Transverse colon (tissue), 4 donors: ENCODE measurements at places on chromosomes 6 and 20. TPM values are rescaled to one million over a fixed set of nuclear protein-coding genes. Genes with fewer than 3 reads are reported as not detected.

DNA sequence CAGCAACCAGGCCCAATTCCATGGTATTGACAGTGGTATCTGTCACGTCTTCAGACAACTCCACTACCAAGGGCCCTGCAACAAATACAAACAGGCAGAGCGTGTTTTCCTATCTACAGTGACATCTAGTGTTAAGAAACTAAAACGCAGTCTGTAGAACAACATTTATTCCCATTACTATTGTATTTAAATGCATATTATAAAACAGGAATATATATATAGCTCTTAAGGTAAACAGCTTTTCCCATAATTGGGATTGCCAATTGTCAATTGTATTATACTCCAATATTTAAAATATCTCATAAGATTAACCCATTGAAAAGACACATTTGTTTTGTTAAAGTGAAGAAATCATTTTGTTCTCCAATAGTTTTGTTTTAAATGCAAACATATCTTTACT lies 97.2 kb downstream of the KIF16B start:
- H3K27me3 ChIP-seq: no peaks in the 10 kb centered on the region
- H3K4me3 ChIP-seq: no peak overlapping the region
- no peaks in the 10 kb centered on the region for H3K36me3 ChIP-seq
- DNase-seq: no peak

- no peak overlapping the region for H3K4me3 ChIP-seq
- no peaks in the 10 kb centered on the region for H3K27me3 ChIP-seq
- no peak for DNase-seq
Observed at GRCh38 chr6:128836761-128837160, 46.2 kb upstream of the LAMA2 start.

DNA sequence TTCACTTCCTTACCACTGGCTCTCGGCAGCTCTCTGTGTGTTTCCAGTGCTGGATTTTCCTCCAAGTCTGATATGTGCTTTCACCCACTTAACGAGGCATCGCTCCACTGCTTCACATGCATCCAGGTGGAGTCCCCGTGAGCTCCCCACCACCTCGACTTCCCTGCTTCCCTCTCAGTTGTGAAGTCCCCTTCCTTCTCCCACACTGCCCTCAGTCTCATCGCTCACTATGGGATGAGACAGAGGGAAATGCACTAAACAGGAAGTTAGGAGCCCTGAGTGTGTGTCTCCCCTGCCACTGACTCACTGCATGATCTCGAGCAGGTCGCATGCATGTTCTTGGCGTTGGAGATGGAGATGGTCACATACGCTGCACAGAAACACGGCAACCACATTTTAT lies 84.0 kb downstream of the MTHFD1L start:
- H3K36me3 ChIP-seq: no peaks in the 10 kb centered on the region
- no peak overlapping the region for H3K4me3 ChIP-seq

DNA sequence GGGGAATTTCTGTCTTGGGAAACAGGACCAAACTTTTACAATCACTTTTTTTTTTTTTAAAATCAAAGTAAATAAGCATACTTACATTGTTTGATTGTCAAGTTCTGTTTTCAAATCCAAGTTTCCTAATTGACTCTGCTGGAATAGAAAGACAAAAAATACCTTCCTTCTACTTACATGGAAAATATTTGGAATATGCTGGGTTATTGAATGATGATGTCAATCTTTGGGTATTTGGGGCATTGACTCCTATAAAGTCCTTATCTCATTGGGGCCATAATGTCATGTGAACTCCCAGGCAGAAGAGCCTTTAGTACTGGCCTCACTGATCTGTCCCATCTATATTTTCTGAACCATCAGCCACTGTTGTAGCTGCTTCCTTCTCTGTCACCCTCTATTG lies 122.6 kb upstream of the NOX3 start:
- no peaks in the 10 kb centered on the region for H3K4me1 ChIP-seq
- H3K36me3 ChIP-seq: no peaks in the 10 kb centered on the region
- no peak overlapping the region for H3K4me3 ChIP-seq
- no peaks in the 10 kb centered on the region for H3K27me3 ChIP-seq

DNA sequence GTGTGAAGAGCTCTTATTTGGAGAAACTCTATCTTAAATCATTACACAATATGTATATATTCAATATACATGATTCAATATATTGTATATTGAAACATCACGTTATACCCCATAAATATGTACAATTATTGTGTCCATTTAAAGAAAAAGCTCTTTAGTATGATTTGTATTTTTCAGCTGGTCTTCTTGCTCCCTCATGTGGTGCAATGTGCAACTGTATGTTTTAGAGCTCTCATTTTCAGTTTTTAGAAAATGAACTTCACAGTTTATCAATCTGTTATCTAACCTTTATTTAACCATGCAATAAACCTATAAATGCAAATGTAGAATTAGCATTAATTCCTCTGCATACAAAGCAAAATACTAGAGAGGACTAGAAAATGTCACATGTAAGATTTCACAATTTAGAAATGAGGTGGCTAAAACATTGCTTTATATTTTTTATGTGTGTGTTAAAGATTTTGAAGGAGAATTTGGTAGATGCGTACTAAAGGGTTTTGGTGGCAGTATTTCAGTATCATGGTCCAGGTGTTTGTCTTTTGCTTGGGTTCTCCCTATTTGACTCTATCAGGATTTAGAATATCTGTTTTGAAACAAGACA lies 167.1 kb downstream of the PHF3 start:
- no peaks in the 10 kb centered on the region for H3K36me3 ChIP-seq
- no peaks in the 10 kb centered on the region for H3K4me1 ChIP-seq
- H3K4me3 ChIP-seq: no peak overlapping the region
- H3K27me3 ChIP-seq: no peaks in the 10 kb centered on the region
- DNase-seq: no peak
- no peak overlapping the region for H3K27ac ChIP-seq

DNA sequence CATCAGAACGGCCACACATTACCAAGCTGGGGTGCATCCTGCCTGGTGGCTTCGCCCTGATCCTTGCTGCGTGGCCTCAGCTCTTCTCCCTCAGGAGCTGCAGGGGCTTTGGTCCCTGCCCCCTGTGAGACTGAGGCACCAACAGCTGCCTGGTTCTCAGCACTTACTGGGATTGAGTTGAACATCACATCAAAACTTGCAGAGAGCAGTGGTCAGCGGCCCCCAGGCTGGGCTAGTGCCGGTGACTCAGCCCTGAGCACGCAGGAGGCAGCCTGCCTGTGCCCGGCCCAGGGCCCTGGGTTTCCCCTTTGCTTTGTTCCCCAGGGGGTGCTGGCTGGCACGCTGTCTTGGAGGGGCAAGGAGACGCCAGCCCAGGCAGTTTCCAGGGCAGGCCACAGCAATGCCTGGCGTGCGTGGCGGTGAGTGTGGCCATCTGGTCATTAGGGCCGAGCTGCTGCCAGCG lies 63.3 kb downstream of the DLL1 start:
- no peaks in the 10 kb centered on the region for H3K36me3 ChIP-seq
- peaks cover 9% of the 10 kb centered on the region for H3K4me1 ChIP-seq
- H3K4me3 ChIP-seq: no peak overlapping the region

- H3K4me1 ChIP-seq: peaks cover 62% of the 10 kb centered on the region
- H3K27ac ChIP-seq: peak overlapping the region; percentile 97
Observed at GRCh38 chr6:35495258-35496035, 1.4 kb downstream of the TEAD3 start.

DNA sequence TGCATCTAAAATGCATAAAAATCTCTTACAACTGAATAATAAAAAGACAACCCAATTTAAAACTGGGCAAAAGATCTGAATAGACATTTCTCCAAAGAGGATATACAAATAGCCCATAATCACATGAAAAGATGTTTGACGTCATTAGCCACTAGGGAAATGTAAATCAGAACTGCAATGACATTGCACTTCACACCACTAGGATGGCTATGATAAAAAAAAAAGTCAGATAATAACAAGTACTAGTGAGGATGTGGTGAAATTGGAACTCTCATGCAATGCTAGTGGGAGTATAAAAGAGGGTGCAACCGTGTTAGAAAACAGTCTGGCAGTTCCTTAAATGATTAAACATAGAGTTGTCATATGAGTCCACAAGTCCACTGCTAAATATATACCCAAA lies 24.3 kb upstream of the TBX18 start:
- no peak overlapping the region for H3K4me3 ChIP-seq
- H3K27ac ChIP-seq: no peak overlapping the region
- H3K27me3 ChIP-seq: no peaks in the 10 kb centered on the region

GRCh38 chr6:120320481-120321162 lies 971.1 kb upstream of the MAN1A1 start:
- H3K4me3 ChIP-seq: no peak overlapping the region
- H3K4me1 ChIP-seq: no peaks in the 10 kb centered on the region
- H3K27ac ChIP-seq: no peak overlapping the region
- H3K36me3 ChIP-seq: no peaks in the 10 kb centered on the region
- no peak for DNase-seq

DNA sequence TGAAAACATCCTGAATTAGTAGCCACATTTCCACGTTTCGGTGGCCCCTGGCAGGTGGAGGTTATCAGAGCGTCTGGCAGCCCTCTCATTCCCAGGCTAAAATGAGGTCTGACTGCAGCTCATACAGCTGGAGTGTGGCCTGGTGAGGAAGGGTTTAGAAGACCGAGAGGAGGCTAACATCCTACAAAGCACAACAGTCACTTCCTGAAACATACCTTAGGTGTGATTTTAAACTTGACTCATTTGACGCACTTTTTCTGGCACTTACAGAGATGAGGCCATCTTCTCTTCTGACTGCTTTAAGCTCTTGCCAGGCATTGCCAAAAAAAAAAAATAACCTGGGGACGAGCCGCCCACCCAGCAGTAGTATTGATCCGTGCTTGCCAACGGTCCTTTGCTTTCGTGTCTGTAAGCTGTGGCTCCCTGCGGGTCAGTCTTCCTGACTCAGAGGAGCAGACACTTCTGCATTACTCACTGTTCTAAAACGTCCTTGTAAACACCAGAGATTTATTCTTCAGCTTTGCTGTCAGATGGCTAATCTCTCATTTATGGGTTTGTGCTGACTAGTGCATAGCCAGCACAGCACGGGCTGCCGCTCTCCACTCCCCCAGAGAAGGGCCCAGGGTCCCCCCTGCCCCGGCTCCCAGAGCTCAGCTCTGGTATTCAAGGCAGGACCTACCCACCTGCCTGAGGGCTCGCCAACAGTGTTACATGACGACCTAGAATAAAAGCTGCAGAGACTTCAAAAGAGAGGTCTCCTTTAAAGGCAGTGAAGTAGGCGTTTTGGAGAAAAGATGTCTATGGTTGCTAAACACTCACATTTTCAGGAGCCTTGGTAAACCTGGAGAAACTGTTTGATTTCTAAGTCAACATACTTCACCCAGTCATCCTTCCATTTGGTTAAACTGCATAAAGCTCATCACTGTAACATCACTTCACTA lies 78.5 kb upstream of the FRMD1 start:
- DNase-seq: no peak
- no peaks in the 10 kb centered on the region for H3K27me3 ChIP-seq
- H3K4me1 ChIP-seq: peaks cover 34% of the 10 kb centered on the region
- peak overlapping the region; percentile 71 for H3K27ac ChIP-seq
- H3K4me3 ChIP-seq: no peak overlapping the region

DNA sequence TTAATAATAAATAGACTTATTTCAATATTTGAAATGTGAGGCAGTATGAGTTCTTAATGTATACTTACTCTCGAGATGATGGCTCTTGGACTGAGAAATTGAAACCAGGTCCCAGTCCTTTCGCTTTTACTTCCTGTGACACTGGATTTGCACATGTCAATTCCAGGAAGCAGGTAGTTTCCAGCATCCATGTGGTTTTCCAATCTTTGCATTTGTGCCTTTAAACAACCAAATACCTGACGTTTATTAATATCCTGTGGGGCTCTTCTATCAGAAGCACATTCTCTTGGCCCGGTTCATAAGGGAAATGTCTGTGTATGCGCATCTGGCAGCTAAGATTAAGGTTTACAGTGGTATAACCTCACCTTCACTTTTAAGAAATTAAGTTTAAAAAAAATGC lies 13.1 kb downstream of the UTRN start:
- H3K27me3 ChIP-seq: no peaks in the 10 kb centered on the region
- no peak overlapping the region for H3K4me3 ChIP-seq
- no peak for DNase-seq

DNA sequence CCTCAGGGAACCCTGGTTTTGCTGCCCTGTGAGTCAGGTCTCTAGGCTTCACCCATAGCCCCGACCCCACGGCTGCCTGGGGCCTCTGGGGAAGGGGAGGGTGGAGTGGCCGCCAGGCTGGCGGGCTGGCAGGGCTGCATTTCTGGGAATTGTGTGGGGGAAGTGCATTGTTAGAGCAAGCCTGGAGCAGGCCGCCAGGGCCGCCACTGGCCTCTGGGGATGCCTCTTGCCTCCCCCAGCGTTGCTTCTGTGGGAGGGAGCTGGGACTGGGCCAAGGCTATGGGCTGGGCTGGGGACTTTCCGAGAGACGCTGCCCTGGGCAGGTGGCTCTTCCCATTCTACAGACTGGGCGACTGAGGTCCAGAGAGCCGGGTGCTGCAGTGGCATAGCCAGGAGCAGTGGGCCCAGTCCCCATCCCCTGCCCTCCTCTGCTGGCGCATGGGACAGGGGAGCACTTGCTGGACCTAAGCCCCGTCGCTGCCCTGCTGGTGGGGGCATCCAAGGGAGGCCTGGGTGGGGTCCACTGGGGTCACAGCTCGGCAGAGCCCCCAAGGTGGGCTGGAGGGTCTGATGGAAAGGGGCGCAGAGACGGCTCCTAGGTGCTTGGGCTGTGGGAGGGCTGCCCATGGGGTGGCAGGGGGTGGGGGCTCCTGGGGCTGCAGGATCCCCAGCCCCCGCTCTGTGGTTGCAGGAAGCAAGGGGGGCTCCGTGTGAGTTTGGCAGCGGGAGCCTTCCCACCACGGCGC lies 6.6 kb upstream of the SOX18 start:
- peak overlapping the region; percentile 8 for H3K27ac ChIP-seq
- no peak for DNase-seq

GRCh38 chr6:7234547-7234946 lies 78.5 kb downstream of the SSR1 start:
- H3K27ac ChIP-seq: no peak overlapping the region
- peaks cover 23% of the 10 kb centered on the region for H3K4me1 ChIP-seq
- no peak overlapping the region for H3K4me3 ChIP-seq
- H3K36me3 ChIP-seq: peaks cover 23% of the 10 kb centered on the region
- no peak for DNase-seq

GRCh38 chr6:20978151-20978614 lies 443.9 kb downstream of the CDKAL1 start:
- H3K27me3 ChIP-seq: no peaks in the 10 kb centered on the region
- no peak overlapping the region for H3K4me3 ChIP-seq
- H3K36me3 ChIP-seq: no peaks in the 10 kb centered on the region
- H3K4me1 ChIP-seq: no peaks in the 10 kb centered on the region
- H3K27ac ChIP-seq: no peak overlapping the region

GRCh38 chr20:24034820-24035219 lies 46.2 kb upstream of the GGTLC1 start:
- no peaks in the 10 kb centered on the region for H3K4me1 ChIP-seq
- H3K27me3 ChIP-seq: no peaks in the 10 kb centered on the region
- DNase-seq: no peak

- no peaks in the 10 kb centered on the region for H3K4me1 ChIP-seq
- H3K27ac ChIP-seq: no peak overlapping the region
- peak; percentile 9 for DNase-seq
- H3K36me3 ChIP-seq: no peaks in the 10 kb centered on the region
- no peaks in the 10 kb centered on the region for H3K27me3 ChIP-seq
Observed at GRCh38 chr6:117306227-117306790, 41.0 kb downstream of the VGLL2 start.

Gene PTCHD4
- not detected for total RNA-seq

Gene OR2J3
- total RNA-seq: not detected

Gene FAM217A
- not detected for total RNA-seq

Gene BLOC1S5
- total RNA-seq: 10.8 TPM

Gene SEMG1
- total RNA-seq: not detected

Gene HUS1B
- total RNA-seq: 3.7 TPM

Gene TMEM170B
- 3.3 TPM for total RNA-seq

Gene BANF2
- not detected for total RNA-seq

Gene ACTL10
- 3.0 TPM for total RNA-seq
